ENCODE measurements at places on chromosomes 7 and 10.
A peak's percentile ranks its signal among the peaks of the same experiment; 100 is the strongest.

GRCh38 chr7:97006816-97007582 is 1.6 kb downstream of the DLX6 start:
- no peak for DNase-seq

- DNase-seq = peak; percentile 85
Observed at GRCh38 chr7:47179812-47180515, 401.9 kb downstream of the TNS3 start.

GRCh38 chr7:95209788-95210187 is 114.5 kb downstream of the PON1 start:
- DNase-seq = no peak

GRCh38 chr10:94107191-94107590 is 113.5 kb downstream of the PLCE1 start:
- no peak for DNase-seq

- DNase-seq = no peak
Observed at GRCh38 chr7:88310956-88311674, 4.4 kb upstream of the STEAP4 start.

GRCh38 chr10:111410740-111411139 is 333.9 kb downstream of the ADRA2A start:
- no peak for DNase-seq

- DNase-seq = no peak
Observed at GRCh38 chr7:158567153-158567603, 20.4 kb downstream of the PTPRN2 start.

GRCh38 chr10:20059084-20059835 is 243.0 kb downstream of the PLXDC2 start:
- no peak for DNase-seq

DNA sequence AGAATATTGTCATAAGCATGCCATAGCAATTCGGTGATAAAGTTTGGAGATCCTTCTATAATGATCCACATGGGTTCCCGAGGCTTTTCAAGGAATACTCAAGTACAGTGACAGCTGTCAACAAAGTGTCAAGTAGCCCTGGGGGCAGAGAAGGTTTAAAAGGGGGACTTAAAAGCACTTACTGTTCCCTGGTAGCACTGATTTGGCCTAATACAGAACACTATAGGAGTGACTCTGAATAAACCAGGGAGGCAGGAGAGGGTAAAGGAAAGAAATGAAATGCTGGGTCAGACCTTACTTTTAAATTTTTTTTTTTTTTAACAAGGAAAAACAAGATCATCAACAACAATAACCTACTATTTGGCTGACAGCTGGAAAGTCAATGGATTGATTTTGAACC is 20.1 kb downstream of the CHCHD3 start:
- DNase-seq = no peak

GRCh38 chr7:28976022-28976421 is 17.9 kb upstream of the TRIL start:
- DNase-seq = no peak

GRCh38 chr10:24622781-24623301 is 100.8 kb downstream of the ARHGAP21 start:
- DNase-seq = no peak

DNA sequence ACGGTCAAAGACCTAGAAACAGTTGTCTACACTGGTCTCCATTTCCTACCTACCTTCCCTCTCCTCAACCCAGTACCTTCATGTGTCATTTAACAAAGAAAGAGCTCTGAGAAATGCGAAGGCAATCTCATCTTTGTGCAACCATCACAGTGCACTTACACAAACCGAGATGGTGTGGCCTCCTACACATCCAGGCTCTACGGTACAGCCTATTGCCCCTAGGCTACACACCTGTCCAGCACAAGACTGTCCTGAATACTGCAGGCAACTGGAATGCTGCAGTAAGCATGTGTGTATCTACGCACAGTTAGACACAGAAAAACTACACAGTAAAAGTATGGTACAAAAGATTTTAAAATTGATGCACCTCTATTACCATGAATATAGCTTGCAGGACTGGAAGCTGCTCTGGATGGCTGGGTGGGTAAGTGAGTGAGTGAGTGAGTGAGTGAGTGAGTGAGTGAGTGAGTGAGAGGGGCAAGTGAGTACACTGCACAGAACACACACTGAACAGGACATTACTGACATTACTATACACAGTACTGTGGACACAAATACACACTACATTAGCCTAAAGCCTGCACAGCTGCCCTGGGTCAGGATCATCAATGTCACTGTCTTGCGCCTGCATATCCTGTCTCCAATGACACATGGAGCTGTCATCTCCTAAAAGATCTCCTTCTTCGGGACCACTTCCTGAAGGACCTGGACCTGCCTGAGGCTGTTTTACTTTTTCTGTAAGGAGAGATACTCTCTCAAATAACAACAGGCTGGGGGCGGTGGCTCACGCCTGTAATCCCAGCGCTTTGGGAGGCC is 18.5 kb downstream of the ITGB1 start:
- no peak for DNase-seq

- DNase-seq = no peak
Observed at GRCh38 chr10:119198438-119198837, 8.9 kb upstream of the GRK5 start.

DNA sequence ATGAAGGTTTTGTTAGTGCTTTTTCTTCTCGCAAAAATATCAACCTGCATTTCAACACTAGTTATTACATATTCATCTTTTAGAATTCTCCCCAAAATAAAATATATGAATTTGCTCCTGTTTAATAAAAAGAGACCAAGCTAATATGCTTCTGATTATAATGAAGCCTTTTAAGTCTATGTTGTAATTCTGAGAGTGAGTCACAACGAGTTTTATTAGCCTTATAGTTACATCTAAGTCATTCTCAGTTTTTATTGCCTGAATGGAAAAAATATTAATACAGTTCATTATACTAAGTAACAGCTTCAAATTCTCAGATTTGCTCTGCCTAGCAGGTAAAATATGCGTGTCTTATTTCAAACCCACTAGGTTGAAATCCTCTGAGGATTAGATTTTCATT is 152.4 kb upstream of the CELF2 start:
- DNase-seq = no peak

GRCh38 chr7:122299624-122300210 is 4.8 kb downstream of the FEZF1 start:
- peak; percentile 19 for DNase-seq

GRCh38 chr7:152402384-152403250 is 33.2 kb downstream of the KMT2C start:
- DNase-seq = no peak

DNA sequence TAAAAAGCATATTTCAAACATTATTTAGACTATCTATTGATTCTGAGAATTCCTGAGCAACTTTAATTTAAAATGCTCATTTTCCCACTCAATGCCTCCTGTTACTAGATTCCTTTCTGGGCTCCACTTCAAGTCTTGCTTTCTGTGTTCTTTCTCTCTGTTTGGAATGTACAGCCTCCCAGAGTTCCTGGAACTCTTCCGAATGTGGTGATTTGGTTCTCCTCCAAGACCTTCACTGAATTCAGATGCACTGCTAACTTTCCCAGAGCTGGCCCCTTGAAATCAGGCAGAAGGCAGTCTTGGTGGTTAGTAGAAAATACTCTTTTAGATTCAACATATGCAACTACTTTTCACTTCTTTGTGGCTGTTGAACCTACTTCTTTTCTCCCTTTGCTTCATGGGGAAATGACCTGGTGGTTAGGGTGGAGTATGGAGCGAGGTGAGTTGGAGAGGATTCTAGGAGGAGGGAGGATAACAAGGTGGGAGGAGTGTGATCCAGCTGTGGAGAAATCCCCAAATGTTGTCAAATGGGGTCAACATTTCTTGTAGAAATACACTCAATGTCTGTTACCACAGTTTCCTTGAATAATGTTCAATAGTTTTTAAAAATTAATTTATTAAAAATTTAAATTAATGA is 27.9 kb upstream of the CCDC7 start:
- peak; percentile 92 for DNase-seq

DNA sequence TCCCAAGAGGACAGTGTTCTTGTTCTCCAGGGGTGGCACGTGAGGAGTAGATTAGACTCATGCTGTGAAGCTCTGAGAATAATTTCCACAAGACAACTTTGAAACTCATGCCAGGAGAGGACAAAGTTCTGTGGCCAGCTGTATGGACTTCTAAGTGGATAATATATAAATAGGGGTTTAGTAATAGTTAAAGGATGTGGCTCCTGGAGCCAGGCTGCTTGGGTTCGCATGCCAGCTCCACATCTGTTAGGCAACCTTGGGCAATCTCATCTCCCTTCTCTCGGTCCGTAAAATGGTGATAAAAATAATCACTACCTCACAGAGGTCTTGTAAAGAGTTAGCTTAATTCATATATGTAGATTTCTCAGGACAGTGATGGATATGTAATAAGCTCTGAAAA is 35.8 kb downstream of the ACSL5 start:
- no peak for DNase-seq

- DNase-seq = no peak
Observed at GRCh38 chr7:92830532-92831110, 5.8 kb downstream of the CDK6 start.

DNA sequence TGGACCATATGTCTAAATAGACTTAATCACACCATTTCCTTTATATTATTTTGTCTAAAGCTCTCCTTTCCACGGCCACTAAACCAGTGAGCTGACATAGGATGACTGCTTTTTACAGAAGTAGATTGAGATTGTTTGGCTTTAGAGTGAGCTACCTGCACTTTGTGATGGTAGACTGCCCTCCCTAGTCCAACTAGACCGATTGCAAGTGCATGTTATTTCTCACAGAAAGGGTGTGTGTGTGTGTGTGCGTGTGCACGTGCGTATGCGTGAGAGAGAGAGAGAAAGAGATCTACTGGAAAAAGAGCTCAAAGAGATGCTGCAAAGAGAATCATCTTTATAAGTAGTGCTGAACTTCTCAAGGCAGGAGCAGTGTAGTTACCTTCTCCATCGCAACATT is 60.7 kb downstream of the VCL start:
- DNase-seq = peak; percentile 26

DNA sequence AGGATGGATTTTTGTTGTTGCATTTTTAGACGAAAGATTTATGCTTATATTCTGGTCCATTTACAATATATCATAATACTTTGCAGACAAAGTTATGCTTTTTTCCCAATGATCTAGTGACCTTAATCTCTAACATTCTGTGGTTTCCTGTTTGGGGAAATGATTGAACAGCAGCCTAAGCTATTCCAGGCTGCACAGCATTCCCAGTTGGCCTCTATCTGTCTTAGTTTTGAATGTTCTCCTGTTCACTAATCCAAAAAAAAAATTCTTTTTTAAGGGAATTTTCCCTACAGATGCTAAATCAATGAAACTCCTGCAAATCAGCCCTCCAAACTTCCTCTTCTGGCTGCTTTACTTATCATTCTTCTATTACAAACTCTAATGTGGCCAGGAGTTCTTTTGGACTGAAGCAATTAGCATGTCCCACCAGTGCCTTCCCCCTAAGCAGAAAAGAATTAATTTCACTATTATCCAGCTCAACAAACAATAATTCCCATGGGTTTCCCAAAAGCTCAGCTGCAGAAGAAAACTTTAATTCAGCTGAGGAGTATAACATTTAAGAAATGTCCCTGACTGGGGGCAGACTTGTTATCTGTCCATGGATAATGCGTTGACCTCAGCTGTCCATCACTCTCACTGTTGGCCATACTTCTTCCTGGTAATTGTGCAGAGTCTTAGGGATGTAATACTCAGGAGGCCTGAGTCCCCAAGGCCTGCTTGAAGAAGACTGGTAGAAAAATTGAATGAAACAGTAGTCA is 81.9 kb upstream of the TRIL start:
- DNase-seq = peak; percentile 56

Measured in right hindlimb (tissue), 1 donor.